ENCODE measurements at places on chromosomes 16 and 17.
A peak's percentile ranks its signal among the peaks of the same experiment; 100 is the strongest.

DNA sequence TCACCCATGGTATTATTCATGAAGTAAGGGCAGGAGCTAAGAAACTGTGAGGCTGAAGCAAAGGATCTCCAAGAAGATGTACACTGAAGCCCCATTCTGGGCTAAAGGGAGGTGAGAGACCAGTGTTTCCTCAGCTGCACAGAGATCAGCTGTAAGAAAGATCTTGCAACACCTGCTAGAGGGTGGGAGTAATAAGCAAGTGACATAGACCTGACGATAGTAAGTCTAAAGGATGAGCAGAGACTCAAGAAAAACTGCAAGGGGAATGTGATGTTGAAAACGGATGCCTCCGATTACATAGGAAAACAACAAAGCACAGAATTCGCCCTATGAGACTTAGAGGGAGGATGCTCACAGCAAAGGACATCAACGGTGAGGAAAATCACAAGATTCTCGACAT, at the start of gene OR4D2:
Gene OR4D2, plus strand, starts transcription at position 301 of the 400 bp plus-strand sequence. CDS start 2,674 bp downstream, outside the sequence.
- DNase-seq = no peak

- DNase-seq = no peak
These were observed 8.3 kb upstream of the LPCAT2 start for GRCh38 chr16:55500530-55501011.

DNA sequence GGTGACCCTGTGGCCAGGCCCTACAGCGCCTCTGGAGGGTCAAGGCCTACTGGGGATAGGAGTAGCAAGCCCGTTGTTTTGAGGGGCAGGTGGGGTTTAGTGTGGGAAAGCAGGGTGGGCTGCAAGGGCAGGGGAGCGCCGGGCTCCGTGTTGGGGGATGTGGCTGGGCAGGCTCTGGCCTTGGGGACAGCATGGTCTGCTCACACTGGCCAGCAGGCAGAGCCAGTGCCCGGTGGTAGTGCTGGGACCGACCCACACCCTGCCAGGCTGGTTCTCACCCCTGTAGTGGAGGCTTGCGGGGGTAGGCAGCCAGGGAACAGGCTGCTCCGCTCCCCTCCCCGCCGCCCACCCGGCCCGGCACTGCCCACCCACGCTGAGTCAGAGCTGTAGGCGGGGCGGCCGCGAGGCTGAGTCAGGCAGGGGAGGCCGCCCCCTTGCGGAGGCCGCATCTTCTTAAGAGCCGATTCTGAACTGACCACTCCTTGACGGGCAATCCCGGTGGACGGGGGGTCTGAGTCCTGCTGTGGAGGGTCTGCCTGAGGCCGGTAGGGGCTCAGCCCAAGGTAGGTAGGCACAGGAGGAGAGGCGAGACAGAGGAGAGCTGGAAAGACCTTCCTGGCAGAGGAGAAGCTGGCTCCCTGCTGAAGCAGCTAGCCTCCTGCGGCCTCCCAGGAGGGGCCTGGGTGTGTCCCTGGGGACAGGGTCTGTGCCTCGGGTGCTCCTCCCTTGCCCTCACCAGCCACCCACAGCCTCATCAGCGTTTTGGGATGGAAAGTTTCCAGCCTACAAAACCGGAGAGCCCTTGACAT, 62.4 kb downstream of the BAIAP2 start:
- DNase-seq = peak; percentile 74

GRCh38 chr16:69417520-69418199, 6.8 kb upstream of the CYB5B start:
- DNase-seq = peak; percentile 45

GRCh38 chr17:36722121-36722902, 120.9 kb downstream of the MRM1 start:
- no peak for DNase-seq

- DNase-seq = no peak
These were observed 1.9 kb upstream of the CD68 start for GRCh38 chr17:7577327-7578199.

GRCh38 chr17:12620200-12620720, 45.4 kb upstream of the MYOCD start:
- peak; percentile 20 for DNase-seq

DNA sequence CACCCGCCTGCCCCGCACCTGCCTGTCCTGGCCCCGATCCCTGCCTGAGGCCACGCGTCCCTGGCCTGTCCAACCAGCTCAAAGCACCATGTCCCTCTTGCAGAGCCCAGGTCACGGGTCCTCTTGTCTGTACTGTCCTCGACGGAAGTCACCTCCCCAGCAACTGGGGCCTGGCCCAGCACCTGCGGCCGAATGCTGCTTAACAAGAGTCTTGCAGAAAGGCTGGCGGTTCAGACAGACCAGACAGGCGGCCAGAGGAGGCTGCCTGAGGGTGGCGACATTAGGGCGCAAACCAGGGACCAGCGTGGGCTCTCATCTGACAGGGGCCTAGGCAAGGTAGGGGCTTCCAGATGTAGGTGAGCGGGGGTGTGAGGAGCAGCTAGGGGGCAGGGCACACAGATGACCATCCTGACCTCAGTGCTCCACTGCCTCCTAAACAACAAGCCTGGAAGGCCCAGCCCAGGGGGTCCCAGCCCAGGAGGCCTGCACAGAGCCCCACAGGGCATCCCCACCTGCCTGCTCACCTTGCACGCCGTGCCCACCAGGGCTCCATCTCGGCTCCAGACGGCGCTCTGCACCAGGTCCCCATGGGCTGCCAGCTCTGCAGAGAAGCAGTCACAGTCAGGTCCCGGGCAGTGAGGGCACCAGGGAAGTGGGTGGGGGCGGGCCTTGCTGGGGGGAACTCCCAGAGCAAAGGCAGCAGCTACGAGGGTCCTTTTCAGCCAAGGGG, 11.3 kb downstream of the CORO7 start:
- no peak for DNase-seq

DNA sequence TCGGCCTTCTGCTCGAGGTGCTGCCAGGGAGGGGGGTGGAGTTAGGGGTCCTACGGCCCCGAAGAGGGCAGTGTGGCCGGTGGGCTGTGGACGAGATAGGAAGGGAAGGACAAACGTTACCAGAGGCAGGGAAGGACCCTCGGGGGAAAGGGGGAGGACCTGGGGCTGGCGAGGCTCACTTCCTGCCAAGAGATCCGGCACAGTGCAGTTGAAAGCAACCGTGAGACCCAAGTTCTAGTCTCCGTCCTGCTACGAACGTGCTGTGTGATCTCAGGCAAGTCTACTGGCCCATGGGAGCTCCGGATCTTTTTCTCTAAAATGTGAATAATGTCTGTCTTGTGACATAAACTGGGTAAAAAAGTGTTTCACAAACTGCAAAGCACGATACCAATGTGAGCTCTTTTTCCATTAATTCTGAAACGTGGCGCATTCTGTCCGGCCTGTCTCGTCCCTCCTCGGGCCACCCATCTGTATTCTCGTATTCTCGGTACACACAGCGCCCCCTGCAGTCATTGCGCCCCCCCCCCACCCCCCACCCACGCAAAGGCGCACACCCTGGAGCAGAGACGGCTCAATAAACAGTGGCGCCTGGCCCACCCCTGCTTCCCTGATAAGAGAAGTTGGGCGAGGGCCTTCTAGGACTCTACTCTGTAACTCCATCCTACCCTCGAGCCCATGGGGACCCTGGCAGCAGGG, 8.8 kb downstream of the CYGB start:
- no peak for DNase-seq

GRCh38 chr17:45277992-45278391, 16.1 kb upstream of the SPATA32 start:
- no peak for DNase-seq

- DNase-seq = no peak
These were observed 125.4 kb downstream of the MRTFB start for GRCh38 chr16:14196539-14196938.

DNA sequence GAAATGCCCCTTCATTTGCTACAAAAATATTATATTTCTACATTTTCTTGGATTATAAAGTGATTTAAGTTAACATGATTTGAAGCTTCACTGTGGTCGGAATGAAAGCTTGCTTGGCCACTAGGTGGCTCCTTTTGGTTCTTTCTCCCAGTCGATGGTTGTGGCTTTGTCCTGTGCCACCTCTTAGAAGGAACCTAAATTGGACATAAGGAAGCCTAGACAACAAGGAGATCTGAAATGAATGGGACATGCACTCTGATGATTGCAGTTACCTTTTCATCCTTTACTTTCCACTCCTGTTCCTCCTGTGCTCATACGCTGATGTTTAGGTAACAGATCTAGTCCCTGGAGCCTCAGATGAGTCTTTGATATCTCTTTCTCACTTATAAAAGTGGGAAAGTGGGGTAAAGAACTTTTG, 39.2 kb downstream of the FTO start:
- no peak for DNase-seq

GRCh38 chr16:84959045-84959576, 52.2 kb downstream of the ZDHHC7 start:
- no peak for DNase-seq

GRCh38 chr17:15952916-15953790, 8.2 kb downstream of the ADORA2B start:
- DNase-seq = no peak

- no peak for DNase-seq
These were observed 14.2 kb upstream of the KREMEN2 start for GRCh38 chr16:2949705-2950352.

GRCh38 chr17:21149621-21150020, 22.9 kb downstream of the DHRS7B start:
- DNase-seq = no peak

DNA sequence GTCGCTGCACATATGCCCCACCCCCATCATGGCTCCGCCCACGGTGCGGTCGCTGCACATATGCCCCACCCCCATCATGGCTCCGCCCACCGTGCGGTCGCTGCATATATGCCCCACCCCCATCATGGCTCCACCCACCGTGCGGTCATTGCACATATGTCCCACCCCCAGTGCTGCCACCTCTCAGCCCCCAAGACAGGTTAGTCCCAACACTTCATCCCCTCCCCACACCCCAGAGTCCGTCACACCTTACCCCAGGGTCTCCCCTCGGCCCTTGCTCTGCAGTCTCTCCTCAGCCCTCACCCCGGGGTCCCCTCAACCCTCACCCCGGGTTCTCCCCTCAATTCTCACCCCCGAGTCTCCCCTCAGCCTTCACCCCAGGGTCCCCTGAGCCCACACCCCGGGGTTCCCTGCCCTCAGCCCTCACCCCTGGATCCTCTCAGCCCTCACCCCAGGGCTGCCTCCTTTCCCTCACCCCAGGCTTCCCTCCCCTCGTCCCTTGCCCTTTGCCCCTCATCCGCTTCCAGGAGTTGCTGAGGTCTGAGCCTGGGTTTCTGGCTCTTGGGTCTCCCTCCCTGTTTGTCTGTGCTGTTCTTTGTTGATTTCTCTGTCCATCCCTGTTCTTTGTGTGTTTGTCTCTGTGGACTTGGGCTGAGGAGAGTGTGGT, 25.6 kb downstream of the TPSG1 start:
- DNase-seq = no peak

DNA sequence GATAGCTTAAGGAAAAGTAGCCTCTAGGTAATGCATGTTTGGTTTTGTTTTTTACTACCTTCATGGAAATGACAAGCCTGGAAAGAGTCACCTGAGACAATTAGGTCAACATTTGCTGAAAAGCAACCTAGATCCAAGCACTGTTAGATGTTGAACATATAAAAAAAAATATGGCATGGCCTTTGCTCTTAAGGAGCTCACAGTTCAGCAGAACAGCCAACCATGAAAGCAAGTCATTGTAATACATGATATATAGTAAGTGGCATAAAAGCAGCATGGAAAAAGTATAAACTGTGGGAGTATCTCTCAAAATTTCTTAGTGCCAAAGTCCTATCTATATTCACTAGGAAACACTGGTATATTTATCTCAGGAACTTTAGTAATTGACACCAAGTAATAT, 31.6 kb downstream of the CFDP1 start:
- DNase-seq = no peak

GRCh38 chr16:50802000-50802399, 60.1 kb downstream of the CYLD start:
- no peak for DNase-seq

DNA sequence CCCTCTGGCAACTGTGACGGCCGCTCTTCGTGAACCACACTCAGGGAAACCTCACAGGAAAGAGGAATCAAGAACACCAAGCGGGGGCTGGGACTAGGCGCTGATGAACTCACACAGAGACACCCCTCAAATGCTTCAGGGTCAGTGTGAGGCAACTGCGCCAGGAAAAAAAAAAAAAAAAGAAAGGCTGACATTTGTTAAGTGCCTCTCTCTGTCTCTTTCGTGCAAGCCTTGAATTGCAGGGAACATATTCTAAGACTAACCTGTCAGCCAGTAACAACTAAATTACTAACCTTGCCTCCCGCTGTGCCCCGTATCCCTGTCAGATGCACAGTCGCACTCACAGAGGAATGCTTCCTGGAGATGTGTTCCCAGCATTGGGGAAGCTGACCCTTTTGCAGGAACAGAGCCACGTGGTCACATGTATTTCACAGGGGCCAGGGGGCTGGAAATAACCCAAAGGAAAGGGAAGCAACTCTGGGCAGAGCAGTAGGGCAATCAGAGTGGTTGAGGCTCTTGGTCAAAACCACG, 247.8 kb downstream of the XYLT1 start:
- DNase-seq = no peak

DNA sequence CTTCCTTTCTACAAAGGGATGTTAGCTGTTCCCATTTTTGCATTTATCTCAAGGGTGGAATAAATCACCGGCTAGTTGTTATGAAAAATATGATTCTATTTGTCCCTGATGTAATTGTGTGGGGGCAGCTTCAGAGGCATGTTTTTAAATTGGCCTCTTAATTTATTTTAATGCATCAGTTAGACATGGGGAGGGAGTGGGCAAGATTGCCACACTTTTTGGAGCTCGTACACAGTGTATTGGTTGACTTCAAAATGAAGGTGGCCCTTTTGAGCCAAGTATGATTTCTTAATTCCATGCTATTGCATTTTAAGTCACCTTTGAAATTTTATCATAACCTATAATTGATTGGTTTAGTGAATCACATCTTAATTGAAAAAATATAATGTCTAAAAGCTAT, 223.7 kb downstream of the CDH11 start:
- DNase-seq = no peak

- DNase-seq = no peak
These were observed 6.2 kb downstream of the DNAJC7 start for GRCh38 chr17:42010898-42011516.

- DNase-seq = peak; percentile 22
These were observed 15.3 kb downstream of the LCMT1 start for GRCh38 chr16:25126820-25127232.

GRCh38 chr17:58330538-58330996, 2.0 kb upstream of the TSPOAP1 start:
- DNase-seq = no peak

- DNase-seq = no peak
These were observed 84.6 kb downstream of the SPAG9 start for GRCh38 chr17:51036084-51036483.

GRCh38 chr17:12048843-12049473, 28.3 kb downstream of the MAP2K4 start:
- no peak for DNase-seq

DNA sequence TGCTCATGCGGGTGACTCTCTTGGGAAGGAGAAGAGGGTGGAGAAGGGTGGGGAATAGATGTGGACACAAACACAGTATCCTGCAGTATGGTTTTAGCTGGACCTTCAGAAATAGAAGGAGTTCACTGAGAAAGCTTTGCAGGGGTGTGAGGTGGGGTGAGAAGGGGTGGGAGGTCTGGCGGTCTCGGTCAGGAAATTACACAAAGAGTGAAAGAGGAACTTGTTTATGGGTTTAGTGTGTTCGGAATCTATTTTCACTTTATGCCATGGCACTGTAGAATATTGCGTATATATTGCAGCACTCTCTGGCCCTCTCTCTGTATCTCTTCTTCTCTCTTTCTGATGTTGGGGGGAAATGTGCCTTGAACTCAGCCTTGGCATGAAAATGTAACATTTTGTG, 148.2 kb upstream of the GOT2 start:
- no peak for DNase-seq

- DNase-seq = no peak
These were observed 47.9 kb upstream of the MAP3K14 start for GRCh38 chr17:45364531-45365390.
